ENCODE measurements at places on chromosomes 7 and 10.

GRCh38 chr10:667602-668143 is 21.8 kb downstream of the DIP2C start:
- DNase-seq = no peak

- DNase-seq = no peak
These were observed 6.6 kb downstream of the DGKI start for GRCh38 chr7:137839903-137840779.

DNA sequence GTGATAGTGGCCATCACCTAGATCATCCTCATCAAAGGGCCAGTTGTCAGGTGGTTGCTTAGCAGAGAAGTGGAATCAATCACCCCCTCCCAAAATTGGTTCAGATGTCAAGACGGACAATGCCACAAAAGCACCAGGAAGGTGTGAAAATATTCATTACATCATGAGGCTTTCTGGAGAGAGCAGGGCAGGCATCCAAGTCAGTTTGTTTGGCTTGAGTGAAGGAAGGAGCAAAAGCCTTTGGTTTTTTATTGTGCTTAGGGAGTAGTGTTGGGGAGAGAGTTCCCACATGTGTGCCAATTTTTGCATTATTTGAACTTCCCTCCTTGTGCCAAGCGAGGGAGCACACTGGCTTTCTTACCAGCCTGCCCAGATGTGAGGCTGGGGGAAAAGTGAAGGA is 1082.9 kb downstream of the LRMDA start:
- no peak for DNase-seq

DNA sequence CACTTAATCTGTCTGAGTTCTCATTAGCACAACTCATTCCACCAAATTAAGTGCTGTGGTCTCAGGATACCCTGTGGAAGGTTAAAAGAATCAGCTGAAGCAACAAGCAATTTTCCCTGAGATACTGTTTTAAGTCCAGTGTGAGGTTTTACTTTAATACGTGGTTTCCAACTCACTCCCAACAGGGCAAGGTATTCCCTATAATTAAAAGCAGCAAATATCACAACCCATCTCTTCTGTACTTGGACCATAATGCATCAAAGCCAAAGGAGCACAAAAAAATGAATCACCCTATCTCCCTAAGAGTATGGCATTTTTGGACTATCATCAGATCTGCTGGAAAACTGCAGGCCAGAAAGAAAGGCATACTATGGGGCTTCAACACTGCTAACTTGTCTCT is 4.9 kb downstream of the CADPS2 start:
- no peak for DNase-seq

DNA sequence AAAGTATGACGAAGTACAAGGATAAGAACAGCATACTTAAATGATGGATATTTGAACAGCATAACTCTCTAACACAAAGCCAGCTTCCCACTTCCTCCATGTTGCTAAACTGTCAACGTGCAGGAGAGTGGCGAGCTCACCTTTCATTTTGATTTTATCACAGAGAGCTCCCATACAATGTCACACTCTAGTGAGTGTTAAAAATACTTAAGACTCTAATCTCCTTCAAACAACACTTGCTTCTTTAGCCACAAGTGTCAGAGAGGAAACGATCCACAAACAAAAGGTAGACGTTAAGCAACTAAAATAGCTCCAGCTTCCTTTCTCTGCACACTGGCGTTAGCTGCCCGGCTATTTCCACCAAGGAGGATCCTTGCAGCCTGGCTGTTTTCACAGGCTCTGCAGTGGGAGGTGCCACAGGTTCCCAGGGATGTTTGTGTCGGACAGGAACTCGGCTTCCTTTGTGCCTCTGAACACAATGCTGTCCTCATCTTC is 194.6 kb downstream of the COBL start:
- no peak for DNase-seq

DNA sequence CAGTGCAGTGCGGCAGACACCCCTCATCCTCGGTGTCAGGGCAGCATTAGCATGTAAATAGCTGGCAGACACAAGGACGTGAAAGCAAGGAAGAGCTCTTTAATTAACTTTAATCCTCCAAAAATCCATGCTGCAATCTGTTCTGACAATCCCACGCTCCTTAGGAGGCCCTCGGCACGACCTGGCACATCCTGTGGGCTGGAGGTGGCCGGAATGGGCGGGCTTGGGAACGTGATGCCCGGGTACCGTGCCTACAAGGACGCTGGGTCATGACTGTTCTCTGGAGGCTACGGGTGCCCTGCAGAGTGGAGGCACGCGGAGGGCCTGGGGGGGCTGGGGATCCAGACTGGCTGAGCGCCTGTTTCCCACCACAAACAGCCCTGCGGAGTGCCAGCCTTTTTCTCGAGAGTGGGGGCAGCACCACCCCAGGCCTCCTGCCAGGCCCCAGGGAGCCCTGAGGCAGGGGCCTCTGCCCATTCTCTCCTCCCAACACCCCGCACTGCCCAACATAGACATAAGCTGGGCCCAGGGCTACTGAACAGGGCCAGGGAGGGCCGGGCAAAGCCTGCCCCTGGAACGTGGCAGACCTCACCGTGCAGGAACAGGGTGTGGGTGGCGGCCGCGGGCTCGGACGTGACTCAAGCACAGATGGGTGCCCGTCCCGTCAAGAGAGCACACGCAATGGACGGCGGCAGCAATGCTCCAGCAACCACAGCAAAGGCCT is 189.3 kb downstream of the MAD1L1 start:
- no peak for DNase-seq

DNA sequence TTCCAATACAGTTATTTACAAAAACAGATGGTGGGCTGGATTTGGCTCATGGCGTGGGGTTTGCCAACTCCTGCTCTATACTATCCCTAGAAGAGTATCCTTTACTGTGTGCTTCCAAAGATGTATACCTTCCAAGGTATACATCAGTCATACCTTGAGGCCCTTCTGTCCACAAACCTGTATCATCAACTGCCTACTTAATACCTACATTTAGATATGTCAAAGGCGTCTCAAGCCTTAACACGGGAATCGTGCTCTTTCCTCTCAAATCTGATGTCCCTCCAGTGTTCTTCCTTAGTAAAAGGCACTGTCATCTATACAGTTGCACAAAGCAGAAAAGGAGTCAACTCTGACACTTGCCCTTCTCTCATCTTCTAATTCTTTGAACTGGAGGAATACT is 36.9 kb downstream of the NAMPT start:
- DNase-seq = no peak

DNA sequence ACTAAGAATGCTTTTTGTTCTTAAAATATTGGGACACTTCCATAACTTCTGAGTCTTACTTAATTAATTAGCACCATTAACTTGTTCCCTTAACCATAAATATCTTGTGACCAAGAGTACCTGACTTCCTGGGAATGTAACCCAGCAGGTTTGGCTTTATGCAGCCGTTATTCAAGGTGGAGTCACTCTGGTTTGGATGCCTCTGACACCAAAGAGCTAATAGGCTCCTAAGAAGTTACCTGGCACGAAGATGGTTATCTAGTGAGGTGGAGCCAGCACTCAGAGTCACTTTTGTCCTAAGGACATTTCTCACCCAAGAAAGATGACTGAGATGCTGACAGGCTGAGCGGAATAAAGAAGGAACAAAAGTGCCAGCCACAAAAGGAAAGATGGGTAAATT is 172.3 kb downstream of the C1GALT1 start:
- no peak for DNase-seq

- no peak for DNase-seq
These were observed 26.9 kb downstream of the TMEM120A start for GRCh38 chr7:75967487-75967997.

DNA sequence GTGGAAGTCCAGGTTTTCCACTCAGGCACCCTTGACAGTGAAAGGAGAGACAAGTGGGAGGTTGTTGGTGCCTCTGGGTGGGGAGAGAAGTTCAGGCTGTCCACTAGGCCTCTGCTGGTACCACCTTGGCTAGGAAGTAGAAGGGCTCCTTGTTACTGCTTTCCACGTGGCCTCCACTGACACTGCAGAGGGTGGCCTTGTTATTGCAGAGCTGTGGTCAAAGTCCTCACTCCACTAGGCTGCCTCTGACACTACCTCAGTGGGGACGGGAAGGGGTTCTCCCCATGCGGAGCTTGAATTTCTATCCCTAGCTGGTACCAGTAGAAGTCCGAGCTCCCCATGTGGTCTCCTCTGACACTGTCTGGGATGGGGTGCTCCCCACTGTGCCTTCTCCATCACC is 14.9 kb upstream of the STOX1 start:
- DNase-seq = no peak

- no peak for DNase-seq
These were observed 147.5 kb upstream of the FRMD4A start for GRCh38 chr10:14478201-14478600.

DNA sequence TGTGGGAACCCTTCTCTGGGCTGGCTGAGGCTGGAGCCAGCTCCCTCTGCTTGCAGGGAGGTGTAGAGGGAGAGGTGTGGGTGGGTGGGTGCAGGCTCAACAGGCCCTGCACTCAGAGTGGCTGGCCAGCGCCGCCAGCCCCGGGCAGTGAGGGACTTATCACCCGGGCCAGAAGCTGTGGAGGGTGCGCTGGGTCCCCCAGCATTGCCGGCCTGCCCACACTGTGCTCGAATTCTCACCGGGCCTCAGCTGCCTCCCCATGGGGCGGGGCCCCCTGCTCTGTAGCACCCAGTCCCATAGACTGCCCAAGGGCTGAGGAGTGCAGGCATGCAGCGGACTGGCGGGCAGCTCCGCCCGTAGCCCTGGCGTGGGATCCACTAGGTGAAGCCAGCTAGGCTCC is 190.7 kb upstream of the TAC1 start:
- DNase-seq = no peak
